GM12892 (cell line): ENCODE measurements at places on chromosomes 12 and 14.

GRCh38 chr14:89587136-89587420 is 170.0 kb upstream of the FOXN3 start:
- no peak for DNase-seq

GRCh38 chr14:59085207-59085739 is 103.2 kb upstream of the DAAM1 start:
- DNase-seq: no peak

DNA sequence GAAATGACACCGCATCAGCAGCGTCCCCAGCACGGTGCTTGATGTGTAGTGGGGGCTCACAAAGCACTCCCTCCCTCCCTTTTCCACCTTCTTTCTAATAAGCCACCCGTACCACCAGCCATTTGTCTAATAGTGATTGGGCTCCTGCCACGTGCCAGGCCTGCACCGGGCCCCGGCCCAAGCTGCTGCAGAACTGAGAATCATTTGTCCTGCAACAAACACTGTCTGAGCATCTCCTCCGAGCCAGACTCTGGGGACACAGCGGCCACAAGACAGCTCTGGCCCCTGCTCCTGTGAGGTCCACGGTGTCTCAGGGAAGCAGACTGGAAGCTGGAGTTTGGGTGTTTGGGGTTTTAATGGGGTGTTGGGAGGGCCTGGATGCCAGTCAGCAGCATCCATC is 43.9 kb downstream of the MVK start:
- no peak for DNase-seq

DNA sequence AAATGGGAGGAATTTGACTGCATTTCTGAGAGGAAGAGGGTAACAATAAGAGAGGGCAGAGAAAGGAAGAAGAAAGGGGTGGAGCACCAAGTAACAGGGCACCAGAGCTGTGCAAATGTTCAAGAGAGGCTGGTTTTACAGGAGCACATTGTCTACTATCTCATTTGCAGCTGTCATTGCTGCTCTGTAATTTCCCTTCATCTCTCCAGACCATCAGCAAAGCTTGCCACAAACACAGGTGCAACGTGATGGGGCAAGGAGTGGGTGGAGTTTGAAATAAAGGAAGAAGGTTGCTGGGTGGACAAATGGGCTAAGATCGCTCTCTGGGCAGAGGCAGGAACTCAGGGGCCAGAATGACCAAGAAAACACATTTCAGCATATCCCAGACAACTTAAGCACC is 47.9 kb upstream of the PLEKHG6 start:
- no peak for DNase-seq

- no peak for DNase-seq
Observed at GRCh38 chr14:95472819-95473251, 43.6 kb downstream of the SYNE3 start.

DNA sequence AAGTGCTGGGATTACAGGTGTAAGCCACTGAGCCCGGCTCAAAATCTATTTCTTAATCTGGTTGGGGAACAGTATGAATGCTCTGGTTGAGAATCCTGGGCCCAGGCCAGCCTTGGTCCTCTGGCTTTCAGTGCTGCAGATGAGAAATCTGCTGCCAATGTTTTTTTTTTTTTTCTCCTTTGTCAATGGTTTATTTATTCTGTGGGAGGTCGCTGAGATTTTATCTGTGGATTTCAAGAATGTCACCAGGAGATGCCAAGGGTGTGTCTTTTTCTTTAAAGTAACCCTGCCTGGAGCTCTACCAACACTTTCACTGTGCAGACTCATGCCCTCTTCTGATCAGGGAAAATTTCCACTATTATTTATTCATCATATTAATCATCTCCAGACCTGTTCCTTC is 3.6 kb downstream of the SLC25A29 start:
- DNase-seq: no peak

- DNase-seq: no peak
Observed at GRCh38 chr12:12891080-12891880, at the start of gene GPRC5A. Gene GPRC5A (plus strand): TSS chr12:12891562. CDS start chr12:12908250, 16,688 bp downstream.

DNA sequence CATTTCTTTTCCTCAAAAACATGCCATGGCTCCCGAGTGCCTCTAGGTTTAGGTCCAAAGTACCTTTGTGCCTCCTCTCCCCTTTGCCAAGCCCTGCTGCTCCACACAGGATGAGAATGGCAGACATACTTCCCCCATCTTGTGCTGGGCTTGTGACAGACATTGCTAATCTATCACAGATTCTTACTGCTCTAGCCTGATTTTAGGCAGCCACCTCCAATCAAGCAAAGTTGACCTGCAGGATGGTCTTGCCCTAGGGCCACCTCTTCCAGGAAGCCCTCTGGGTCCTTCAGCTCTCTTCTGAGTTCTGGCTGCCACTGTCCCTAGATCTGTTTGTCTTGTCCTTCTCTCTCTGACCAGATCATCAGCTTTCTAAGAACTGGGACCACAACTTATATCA is 20.5 kb downstream of the FOXN4 start:
- DNase-seq: no peak

DNA sequence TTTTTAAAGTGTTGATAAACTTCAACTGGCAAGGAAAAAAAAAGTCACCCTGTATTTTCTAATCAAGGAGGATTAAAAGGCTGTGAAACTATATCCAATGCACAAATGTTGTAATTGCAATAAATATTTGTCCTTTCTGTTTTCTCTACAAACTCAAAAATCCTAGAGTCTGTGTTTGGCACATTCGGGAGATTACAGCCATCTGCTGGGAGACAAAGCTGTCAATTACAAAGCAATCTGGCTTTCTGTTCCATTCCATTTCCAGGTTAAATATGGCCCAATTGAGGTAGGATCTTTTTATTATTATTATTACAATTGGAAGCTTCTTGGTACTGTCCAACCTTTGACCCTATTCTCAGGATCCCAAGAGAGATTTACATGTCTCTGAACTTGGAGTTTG is 295.9 kb downstream of the DIO2 start:
- DNase-seq: no peak
